ENCODE measurements at places on chromosomes 1 and 21. TPM values are rescaled to one million over a fixed set of nuclear protein-coding genes. Genes with fewer than 3 reads are reported as not detected.

The ATF3 gene
- 83.1 TPM for polyA plus RNA-seq

DNA sequence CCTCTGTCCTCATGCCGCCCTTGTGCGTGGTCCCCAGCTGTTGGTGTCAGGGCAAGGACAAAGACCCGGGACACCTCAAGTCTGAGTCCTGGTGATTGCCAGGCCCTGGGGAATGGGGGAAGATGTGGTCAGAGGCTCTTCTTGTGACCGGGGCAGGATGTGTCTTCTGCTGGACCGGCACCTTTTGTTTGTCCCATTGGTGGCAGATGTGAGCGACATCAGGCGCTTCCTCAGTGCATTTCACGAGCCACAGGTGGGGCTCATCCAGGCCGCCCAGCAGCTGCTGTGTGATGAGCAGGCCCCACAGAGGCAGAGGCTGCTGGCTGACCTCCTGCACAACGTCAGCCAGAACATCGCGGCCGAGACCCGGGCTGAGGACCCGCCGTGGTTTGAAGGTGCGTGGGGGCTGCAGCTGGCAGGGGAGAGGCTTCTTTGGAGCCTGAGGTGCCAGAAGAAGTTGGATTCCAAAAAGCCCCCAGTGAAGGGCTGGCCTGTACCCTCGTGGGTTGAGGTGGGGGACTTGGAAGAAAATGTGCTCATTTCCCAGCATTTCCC is 8.4 kb downstream of the DFFB start:
- no peak for DNase-seq

DNA sequence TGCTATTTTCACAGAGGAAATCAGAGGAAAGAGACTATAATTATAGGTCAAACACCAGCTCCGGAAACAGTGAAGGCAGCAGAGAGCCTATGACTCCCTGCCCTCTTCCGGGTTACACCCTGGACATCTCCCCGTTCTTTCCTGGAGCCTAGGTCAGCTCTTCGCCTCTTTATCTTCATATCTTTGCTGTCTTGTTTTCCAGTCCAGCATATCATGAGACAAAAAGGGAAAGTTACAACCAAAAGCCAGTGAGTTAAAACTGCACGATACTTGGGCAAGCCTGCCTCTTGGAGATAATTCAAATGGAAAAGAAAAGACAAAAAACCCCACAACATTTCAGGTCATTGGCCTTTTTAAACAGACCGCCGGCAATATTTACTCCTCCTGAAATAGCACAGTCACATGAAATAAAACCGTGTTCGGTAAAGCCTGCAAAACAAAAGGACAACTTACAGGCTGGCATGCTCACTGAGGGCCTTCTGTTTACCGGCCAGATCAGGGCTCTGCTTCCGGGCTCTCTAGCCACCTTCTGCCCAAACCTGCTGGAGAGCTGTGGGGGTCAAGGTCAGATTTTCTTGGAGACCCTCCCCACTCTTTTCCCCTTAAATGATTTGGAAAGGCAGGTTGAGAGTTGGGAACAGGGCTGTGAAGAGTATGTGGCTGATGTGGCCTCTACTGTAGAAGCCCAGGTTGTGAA is 42.8 kb upstream of the PPP2R5A start:
- DNase-seq, result no peak

DNA sequence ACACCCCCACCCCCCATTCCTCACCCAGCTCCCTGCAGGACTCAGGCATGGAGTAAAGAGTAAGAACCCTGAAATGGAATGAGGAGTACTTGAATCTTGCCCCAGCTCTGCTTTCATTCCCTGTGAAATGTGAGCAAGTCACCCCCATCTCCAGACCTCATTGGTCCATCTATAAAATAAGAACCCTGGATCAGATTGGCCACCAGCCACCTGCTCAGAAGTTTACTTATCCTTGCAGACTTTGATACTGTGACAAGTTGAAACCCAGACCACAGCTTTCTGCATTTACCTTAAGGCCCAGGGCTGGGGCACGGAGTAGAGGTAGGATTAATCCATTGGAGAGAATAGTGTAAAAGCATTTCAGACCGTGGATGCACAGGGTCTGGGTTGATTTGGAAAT is 2.2 kb downstream of the KISS1 start:
- no peak for DNase-seq

GRCh38 chr1:157201767-157202166 is 63.6 kb upstream of the ETV3 start:
- DNase-seq, result no peak
